ENCODE measurements at places on chromosomes 1 and 21.

DNA sequence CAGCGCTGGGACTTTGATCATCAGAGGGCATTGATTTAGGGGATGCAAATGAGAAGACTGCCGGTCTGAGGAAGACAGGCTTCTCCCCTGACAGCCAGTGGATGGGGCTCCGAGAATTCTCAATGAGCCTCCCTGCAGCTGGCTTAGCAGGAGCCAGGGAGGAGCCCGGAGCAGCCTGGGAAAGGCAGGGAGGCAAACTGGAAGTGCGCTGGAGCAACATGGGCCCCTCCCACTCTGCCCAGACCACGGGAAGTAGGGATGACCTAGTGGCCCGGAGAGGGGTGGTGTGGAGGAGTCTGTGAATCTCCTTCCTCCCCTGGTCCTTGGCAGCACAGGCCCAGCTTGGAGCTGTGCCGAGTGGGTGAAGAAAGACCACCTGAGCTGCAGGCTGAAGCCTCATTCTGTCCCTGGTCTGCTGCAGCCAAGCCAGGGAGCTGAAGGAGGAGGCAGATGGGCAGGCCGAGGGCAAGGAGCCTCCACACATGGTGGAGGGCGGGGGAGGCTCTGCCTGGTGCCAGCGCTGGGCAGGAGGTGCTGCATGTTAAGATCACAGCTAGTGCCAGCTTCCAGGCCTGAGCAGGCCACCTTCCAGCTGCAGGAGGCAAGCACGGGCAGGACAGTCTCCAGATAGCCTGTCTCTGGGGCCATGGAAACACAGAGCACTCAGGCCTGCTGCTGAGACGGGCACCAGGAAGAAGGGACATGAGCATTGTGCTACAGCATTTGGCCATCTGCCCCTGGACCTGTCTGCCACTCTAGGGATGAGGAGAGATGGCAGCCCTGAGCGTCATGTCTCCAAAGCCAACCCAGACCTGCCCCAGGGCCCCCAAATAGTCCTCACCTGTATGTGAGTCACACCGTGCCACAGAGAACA lies 12.2 kb upstream of the CLSTN1 start:
- DNase-seq, result peak; percentile 59

- DNase-seq, result peak; percentile 74
Observed at GRCh38 chr21:45365608-45366241, 39.2 kb upstream of the COL18A1 start.

GRCh38 chr1:53729456-53730223 lies 9.3 kb downstream of the GLIS1 start:
- no peak for DNase-seq

GRCh38 chr1:99601709-99602403 lies 44.1 kb upstream of the PALMD start:
- no peak for DNase-seq

DNA sequence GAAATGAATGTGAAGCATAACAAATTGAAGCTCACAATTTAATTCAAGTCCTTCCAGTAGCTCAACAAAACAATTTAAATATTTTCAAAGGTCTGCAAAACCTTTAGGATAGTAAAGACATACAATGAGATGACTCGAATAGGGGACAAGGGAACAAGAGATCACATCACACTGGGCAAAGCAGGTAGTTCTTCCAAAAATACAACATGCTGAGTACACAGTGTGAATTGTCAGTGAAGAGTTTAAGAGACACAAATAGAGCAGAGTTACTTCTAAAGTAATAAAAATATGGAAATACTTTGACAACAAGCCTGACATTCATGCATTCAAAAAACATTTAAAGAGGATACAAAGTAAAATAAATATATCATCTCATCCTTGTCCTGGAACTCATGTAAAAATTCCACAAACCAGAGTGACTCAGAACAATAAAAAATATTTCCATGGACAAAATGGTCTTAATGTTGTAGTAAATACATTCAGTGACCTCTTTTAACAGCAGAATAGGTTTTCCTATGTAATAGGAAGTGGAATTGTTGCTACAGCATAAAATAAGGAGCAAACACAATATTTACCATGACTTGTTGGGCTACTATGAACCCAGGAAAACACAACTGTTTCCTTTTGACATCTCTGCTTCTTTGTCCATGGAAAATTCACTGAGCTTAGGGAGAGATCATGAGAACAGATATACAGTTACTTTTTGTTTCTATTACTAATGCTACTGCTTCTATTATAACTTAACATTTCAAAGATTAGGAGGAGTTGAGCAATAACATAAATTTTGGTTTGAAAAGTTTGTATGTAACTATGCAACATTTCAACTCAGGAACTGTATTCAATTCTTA lies 83.7 kb upstream of the BCL10 start:
- DNase-seq, result peak; percentile 79

DNA sequence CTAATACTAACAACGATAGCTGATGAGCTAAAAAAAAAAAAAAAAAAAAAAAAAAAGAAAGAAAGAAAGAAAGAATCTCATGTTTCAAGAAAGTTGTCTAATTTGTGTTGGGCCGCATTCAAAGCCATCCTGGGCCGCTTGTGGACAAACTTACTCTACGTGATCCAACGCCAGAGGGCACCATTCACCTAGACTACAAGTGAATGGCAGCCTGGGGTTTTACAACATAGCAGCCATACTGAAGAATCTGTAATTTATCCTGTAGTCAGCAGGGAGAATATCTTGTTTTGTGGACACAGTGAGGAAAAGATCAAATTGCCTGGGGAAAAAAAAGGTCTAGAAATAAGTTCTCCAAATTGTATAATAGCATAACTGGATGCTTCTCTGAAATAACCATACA lies 47.0 kb downstream of the CYP2J2 start:
- peak; percentile 68 for DNase-seq

GRCh38 chr1:248828845-248829244 lies 3.1 kb upstream of the SH3BP5L start:
- peak; percentile 94 for DNase-seq

- DNase-seq, result peak; percentile 49
Observed at GRCh38 chr21:44353191-44353970, at the start of gene TRPM2. TSS of gene TRPM2 (plus strand) at chr21:44353621. CDS start at chr21:44353701, 80 bp downstream.

- no peak for DNase-seq
Observed at GRCh38 chr1:245687152-245687635, 532.4 kb downstream of the KIF26B start.
